ENCODE measurements at places on chromosomes 6 and 20. TPM values are rescaled to one million over a fixed set of nuclear protein-coding genes. Genes with fewer than 3 reads are reported as not detected.

DNA sequence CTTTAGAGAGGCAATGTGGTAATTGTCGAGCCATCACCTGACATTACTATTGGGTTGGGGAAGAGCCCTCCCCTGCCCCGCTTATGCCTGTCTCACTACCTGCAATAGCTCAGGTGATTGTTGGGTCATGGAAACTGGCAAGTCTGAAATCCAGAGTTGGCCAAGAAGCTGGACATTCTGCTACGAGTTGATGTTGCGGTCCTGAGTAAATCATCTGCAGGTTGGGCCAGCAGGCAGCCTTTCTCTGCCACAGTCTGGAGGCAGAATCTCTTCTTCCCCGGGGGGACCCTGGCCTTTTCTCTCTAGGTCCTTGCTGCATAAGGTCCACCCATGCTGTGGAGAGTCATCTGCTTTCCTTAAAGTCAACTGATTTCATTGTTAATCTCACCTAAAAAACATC lies 142.4 kb downstream of the THBS2 start:
- H3K36me3 ChIP-seq: no peaks in the 10 kb centered on the region
- no peak overlapping the region for H3K4me3 ChIP-seq
- H3K27ac ChIP-seq: no peak overlapping the region
- H3K27me3 ChIP-seq: no peaks in the 10 kb centered on the region
- H3K4me1 ChIP-seq: no peaks in the 10 kb centered on the region

Gene ASIP
- not detected for total RNA-seq

GRCh38 chr6:47129129-47129528 lies 87.0 kb upstream of the ADGRF1 start:
- no peaks in the 10 kb centered on the region for H3K36me3 ChIP-seq
- H3K27ac ChIP-seq: no peak overlapping the region
- DNase-seq: no peak
- H3K27me3 ChIP-seq: no peaks in the 10 kb centered on the region
- no peak overlapping the region for H3K4me3 ChIP-seq

- no peak for DNase-seq
- H3K36me3 ChIP-seq: no peaks in the 10 kb centered on the region
- H3K4me3 ChIP-seq: no peak overlapping the region
- peaks cover 13% of the 10 kb centered on the region for H3K27me3 ChIP-seq
- no peak overlapping the region for H3K27ac ChIP-seq
These were observed 3.2 kb downstream of the EDN1 start for GRCh38 chr6:12293235-12293930.

- DNase-seq: no peak
- no peak overlapping the region for H3K4me3 ChIP-seq
- no peak overlapping the region for H3K27ac ChIP-seq
These were observed 199.3 kb downstream of the GJA10 start for GRCh38 chr6:90093558-90094073.

Gene TGM3
- total RNA-seq: not detected

Gene C6orf118
- not detected for total RNA-seq

GRCh38 chr6:87115402-87116135 lies 20.7 kb upstream of the CGA start:
- H3K4me3 ChIP-seq: no peak overlapping the region
- no peak for DNase-seq
- H3K27me3 ChIP-seq: no peaks in the 10 kb centered on the region
- H3K4me1 ChIP-seq: no peaks in the 10 kb centered on the region

- H3K4me1 ChIP-seq: peaks cover 36% of the 10 kb centered on the region
- H3K27me3 ChIP-seq: no peaks in the 10 kb centered on the region
- peak overlapping the region; percentile 98 for H3K27ac ChIP-seq
- no peak for DNase-seq
- no peak overlapping the region for H3K4me3 ChIP-seq
These were observed 3.5 kb upstream of the DDR1 start for GRCh38 chr6:30880698-30881252.

Gene ZSCAN23
- total RNA-seq: 4.1 TPM

Gene TCF15
- total RNA-seq: not detected

DNA sequence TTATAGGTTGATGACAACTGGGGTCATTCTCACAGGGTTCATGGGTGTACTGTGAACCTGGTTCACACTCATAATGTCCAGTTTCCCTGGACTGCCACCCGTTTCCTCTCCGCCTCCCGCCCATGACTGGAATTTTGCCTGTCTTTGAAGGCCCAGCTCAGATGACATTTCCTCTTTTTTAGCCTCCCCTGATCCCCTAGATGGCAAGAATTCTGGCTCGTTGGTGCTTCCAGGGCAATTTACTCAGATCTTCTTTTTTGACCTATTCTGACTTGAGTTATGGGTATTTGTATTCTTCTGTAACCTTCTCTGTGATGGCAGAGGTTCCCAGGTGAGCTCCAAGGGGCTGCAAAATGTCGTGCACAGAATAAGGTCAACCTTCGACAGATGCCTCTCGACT lies 5.7 kb upstream of the CITED2 start:
- no peaks in the 10 kb centered on the region for H3K36me3 ChIP-seq
- H3K27ac ChIP-seq: no peak overlapping the region
- DNase-seq: no peak
- H3K4me1 ChIP-seq: peaks cover 14% of the 10 kb centered on the region

Gene HLA-DMA
- 10.7 TPM for total RNA-seq

Gene MAFB
- 46.1 TPM for total RNA-seq

- H3K27ac ChIP-seq: no peak overlapping the region
- no peaks in the 10 kb centered on the region for H3K27me3 ChIP-seq
These were observed 247.9 kb downstream of the ERMARD start for GRCh38 chr6:169999367-169999766.

Gene F13A1
- total RNA-seq: 139 TPM

Gene PTGIS
- 10.1 TPM for total RNA-seq

Data from thyroid gland (tissue), 4 donors.